ENCODE measurements at places on chromosomes 6 and 20.

DNA sequence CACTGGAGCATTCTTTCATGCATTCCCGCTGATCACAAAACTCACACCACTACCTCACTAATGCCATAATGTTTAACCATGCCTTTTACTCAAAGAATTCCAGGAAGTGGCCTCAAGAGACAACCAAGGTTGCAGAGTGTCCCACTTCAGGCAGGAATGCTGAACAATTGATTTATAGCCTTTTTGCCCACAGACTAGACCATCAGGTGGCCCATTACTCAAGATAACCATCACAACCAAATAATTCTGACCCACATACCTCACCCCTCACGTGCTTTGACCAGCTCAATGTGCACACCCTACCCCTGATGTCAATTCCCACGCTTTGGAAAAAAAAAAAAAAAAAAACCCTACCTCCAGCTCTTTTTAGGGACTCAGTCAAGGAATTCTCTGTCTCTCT lies 220.6 kb upstream of the UFL1 start:
- DNase-seq, result no peak

- no peak for DNase-seq
Observed at GRCh38 chr6:44056392-44057237, 70.6 kb downstream of the MRPL14 start.

DNA sequence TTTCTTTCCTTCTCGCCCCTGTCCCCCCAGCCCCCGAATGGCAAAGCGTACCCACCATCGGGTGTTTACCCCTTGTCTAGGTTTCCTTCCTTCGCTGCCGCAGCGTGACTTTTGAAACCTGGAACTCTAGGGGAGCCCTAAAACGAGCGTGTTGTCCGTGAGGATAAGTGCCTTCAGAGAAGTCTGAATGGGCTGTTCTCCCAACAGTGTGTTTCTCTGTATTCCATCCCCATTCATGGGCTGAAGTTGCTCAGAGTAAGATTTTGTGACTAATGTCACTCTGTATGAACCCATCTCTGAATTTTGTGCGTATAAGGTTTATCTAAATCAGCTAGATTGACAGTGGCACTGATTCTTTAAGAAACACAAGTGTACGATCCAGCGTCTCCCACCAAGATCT lies 949 bp downstream of the MACROD2 start:
- no peak for DNase-seq

GRCh38 chr6:41161851-41162552 lies 914 bp downstream of the TREM2 start:
- DNase-seq, result no peak

DNA sequence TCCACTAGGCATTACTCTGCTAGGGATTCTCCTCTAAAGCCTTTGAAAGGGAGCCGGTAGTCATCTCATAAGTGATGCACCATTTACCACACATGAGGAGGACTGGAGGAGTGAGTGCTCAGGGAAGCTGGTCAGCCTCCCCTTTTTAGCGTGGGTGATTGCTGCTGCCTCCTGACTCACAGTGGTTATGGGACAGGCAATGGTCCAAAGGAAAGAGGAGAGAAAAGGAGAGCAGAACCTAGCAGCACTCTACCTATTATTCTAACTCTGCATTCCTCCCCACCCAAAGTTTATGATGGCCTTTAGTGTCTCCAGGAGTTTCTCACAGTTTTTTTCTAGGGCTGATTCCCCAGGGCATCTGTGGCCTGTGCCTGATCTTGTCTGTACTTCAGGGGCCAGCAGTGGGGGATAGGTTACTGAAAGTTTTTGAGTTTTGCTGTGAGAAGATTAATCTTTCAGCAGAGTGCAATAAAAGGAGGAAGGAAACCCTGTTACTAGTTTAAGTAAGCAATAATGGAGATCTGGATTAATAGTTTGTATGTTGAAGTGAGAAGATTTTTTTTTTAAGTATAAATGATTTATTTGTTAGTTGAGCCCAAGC lies 36.4 kb upstream of the GCLC start:
- DNase-seq, result no peak

DNA sequence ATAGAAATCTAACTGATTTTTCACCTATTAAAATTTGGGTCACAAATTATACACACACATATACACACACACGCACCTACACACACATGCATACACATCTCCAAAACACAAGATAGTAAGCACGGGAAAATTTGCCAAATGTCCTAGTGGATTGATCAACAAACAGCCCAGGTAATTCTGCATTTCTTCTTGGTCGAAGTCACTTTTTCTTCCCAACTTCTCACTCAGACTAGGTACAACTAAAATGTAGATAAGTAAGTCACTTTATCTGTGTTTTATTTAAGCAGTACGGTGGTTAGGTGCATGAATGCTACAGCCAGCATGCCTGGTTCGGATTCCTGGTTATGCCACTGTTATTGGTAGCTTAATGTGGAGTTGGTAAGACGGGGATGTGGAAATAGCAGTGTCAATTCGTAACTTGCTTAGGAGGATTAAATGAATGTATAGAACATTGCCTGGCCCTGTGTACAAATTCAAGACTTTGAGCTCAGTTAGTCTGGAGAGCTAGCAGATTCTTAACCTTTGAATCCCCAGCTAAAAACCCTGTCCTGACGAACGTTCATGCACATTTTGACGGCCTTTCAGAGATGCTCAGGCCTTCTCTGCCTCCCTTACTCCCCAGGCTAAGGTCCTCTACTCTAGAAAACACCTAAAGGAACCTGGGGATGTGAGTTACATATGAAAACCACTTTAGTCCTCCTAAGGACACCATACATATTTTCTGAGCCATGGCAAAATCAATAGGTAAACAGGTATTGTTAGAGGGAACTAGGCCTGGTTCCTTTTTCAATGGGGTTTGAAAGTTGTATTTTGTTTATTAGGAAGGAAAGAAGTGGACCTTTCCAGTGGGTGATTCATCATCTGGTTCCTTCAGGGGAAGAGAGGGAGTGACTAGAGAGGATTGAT lies 50.9 kb downstream of the CYP24A1 start:
- no peak for DNase-seq

DNA sequence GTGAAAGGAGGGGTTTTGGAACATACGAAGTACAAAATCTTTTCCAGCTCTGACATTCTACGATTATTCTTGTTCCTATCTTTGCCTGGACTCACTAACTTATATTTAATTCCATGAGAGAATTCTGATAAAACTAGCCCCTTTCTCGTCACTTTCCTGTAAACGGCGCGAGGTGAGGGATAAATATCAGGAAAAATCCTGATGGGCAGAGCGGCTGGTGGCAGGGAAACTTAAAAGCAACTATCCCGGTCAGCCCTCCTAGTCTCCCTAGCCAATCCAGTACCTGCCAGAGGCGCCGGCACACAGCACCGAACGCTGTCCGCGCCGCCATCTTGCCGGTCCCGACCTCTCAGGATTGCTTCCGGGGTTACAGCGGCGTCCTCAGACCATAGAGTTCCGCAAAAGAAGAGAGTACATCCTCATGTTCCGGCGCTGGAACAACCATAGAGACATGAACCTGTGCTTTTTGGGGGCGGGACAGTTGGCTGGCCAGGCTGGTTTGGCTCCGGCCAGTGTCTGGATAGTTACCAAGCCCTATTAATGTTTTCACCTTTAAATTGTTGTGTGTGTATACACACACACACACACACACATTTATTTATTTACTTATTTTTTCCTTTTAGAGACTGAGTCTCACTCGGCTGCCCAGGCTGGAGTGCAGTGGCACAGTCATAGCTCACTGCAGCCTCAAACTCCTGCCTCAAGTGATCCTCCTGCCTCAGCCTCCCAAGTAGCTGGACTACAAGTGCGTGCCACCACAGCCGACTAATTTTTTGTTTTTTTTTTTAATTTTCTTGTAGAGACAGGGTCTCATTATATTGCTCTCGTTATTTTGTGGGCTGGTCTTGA lies at the start of gene MRPS10:
Gene MRPS10, minus strand, starts transcription at position 343 of the 849 bp plus-strand sequence. Its CDS starts 12 bp downstream, at position 331.
- DNase-seq, result peak; percentile 93

All from hematopoietic multipotent progenitor cell treated with erythropoietin and hydrocortisone succinate and interleukin-3 and kit ligand, for 15 days (in vitro differentiated cells).